GOT3 (cell line): ENCODE measurements at places on chromosomes 3 and 15.

GRCh38 chr3:181896605-181897004, 184.9 kb downstream of the SOX2 start:
- no peak for DNase-seq

- DNase-seq, result no peak
These were observed 290.1 kb downstream of the ZIC1 start for GRCh38 chr3:147699175-147699838.

GRCh38 chr15:61974118-61974517, 86.1 kb downstream of the VPS13C start:
- DNase-seq, result no peak

- no peak for DNase-seq
These were observed 20.4 kb downstream of the TMOD3 start for GRCh38 chr15:51849860-51850259.

GRCh38 chr3:74214286-74214685, 400.2 kb downstream of the CNTN3 start:
- DNase-seq, result no peak

- DNase-seq, result no peak
These were observed 800 bp downstream of the EPHA3 start for GRCh38 chr3:89108291-89108550.

DNA sequence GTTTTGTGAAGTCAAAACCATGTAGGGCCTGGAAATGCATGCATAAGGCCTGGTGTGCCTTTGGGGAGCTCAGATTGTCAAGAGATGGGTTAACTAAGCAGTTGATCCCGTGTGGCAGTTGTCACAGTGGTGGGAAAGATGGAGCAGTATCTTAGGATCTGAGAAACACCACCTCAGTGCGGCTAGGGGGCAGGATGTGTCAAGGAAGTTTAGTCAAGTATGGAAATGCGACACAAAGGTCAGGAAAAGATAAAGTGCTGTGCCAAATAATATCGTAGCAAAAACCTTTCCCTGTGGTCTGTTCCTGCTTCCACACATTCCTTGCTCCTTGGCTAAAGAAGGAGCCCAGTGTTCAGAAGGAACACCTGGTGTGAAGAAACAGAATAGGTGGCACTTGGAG, 396.4 kb downstream of the EDEM1 start:
- DNase-seq, result no peak

DNA sequence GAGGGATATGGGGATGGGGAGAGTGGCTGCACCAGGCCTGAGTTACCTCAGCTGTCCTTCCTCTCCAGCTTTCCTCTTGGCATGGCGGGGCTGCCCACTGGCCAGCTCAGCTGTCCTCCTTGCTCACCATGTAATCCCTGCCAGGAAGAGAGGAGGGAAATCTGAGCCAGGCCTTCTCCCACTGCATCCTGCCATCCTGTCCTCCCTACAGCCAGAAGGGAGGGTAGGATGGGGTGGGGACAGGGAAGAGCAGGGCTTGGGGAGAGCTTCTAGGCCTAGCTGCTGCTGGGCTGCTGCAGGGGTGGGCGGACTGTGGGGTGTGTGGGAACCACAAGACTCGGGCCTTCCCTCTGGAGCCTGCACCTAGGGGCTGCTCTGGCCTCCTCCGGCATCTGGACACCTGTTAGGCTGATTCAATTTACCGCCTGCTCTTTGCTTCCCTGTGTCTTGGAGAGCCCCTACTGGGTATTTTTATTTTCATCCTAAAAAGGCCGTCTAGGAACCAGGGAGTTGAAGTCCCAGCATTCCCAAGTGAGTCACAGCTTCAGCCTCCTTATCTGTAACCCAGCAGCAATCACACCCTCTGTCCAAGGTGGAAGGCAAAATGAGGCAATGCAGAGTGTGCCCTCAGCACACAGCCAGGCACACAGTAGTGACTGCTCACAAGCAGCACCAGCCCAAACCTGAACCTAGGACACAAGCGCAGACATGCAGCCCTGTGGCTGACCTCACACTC, 13.1 kb upstream of the KY start:
- DNase-seq, result no peak

GRCh38 chr15:71889385-71889784, 79.0 kb downstream of the NR2E3 start:
- no peak for DNase-seq

DNA sequence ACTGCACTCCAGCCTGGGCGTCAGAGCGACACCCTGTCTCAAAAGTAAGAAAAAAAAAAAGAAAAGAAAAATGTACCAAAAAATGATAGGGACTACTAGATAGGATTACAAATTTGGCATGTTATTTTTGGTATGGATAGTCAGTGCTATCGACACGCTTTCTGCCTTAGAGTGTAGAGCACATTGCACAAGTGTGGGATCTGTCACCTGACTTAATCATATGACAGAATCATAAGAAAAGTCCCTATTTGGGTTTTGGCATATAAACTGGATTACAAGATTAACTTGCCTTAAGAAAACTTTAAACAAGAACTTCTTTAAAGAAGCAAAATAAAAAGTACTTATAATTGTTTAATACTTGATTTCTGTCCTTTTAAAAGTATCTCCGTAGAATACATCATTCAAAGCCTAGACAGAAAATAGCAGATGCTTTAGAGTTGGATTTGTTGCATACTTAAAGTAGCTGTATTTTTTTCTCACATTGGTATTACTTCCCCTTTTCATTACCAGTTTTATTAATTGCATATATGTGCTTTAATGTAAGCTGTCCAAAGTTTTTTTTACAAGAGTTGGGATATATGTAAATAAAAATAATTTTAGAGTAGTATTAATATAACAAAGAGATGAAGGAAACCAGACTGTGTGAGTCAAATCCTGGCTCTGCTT, 7.8 kb downstream of the ATP6V1A start:
- no peak for DNase-seq

DNA sequence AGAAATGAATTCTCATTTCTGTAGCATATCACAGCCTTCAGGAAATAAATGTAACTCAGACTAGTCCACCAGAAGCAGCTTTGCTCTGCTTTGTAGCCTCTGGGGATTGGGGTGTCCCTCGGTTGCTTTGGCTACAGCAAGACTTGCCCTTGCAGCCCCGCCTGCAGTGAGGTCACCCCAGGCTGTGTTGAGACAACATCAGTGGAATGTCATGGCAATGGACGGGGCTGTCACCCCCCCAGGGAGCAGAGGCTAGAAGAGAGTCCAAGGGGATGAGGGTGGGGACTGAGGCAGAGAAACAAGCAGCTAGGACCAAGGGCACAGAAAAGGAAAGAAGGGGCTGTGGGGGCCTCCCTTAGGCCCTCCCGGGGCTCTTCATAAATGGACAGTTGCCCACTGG, 854 bp downstream of the CLEC3B start:
- DNase-seq, result peak; percentile 12

GRCh38 chr3:50442945-50443579, 60.4 kb downstream of the CACNA2D2 start:
- DNase-seq, result no peak

DNA sequence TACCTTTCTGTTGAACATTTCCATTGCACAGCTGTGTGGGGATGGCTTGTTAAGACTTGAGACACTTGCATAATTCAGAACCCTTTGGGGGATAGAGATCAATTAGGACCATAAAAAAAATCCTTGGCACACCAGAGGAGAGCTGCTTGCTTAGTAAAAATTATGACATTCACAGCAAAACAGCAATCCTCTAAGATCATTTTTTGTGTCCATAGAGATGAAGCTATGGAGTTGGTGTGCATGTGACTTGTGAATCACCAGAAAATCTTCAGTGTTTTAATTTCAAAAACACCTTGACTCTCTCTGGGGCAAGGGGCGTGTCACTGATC, 7.7 kb downstream of the COL8A1 start:
- no peak for DNase-seq

GRCh38 chr3:184455991-184456390, 76.1 kb downstream of the CHRD start:
- no peak for DNase-seq

GRCh38 chr3:48505146-48505545, 1.2 kb upstream of the SHISA5 start:
- DNase-seq, result no peak

- DNase-seq, result no peak
These were observed 1.2 kb downstream of the YEATS2 start for GRCh38 chr3:183698756-183699155.

DNA sequence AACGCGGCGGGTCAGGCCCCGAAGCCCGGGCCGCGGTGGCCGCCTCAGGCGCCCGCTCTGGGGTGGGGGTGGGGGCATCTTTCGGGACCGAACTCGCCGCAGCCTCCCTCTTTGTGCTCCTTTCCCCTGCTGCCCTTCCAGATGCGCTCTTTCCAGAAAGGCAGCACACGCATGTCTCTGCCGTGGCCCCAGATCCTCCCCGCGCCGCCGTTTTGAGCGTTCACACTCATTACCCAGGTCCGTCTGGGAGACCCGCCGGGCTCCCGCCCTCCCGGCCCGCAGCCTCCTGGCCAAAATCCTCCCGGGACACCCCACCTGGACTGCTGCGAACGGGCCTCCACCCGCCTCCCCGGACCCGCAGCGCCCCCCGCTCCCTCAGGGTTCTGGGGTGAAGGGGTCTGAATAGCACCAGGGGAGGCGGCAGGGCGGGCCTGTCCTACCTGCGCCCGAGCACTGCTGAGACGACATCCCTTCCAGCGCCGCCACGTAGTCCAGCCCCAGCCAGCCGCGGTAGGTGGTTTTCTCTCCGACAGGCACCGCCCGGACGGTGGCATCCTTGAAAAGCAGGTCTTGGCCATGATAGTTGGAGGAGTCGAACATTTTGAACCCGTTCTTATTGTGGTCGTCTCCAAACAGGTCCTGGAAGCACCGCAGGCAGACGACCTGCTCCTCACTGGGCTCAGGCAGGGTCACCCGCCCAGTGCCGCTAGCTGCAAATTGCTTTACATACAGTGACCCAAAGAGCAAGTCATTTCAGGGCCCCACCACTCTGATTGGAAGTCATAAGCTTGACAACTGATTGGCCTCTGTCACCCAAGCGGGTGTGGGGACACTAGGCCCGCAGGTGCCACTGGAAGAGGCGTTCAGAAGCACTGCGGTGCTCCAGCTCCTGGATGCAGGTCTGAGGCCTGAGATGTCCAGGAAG, 25.9 kb downstream of the MELTF start:
- DNase-seq, result no peak

DNA sequence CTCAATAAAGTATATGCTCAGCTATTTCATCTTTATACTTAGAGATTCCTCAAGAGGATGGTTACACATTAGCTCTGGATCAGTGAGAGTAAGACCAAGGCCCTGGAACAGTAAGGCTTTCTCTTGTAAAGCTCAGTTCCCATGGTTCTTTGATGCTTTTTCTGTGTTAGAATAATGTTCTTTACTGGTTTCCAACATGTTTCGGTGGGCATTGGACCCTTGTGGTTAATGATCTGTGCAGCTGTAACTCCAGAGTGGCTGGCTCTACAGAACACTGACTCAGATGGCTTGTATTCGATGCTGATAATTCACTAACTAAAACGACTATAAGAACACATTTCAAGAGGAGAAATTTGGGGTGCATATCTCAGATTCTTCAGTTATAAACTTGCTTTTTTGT, 114.7 kb downstream of the AKAP13 start:
- no peak for DNase-seq

DNA sequence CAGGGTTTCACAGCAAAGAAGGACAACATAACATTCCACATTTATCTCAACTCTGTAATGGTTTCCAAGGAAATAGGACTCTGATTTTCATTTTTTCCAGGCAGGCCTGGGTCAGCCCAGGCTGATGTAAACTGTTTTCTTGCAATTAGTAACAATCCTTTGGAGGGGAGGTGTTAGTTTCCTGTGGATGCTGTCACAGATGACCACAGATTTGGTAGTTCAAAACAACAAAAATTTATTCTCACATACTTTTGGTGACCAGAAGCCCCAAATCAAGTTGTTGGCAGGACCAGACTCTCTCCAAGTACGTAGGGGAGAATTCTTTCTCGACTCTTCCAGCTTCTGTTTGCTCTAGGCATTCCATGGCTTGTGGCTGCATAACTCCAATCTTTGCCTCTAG, 88.0 kb downstream of the EDEM1 start:
- no peak for DNase-seq

DNA sequence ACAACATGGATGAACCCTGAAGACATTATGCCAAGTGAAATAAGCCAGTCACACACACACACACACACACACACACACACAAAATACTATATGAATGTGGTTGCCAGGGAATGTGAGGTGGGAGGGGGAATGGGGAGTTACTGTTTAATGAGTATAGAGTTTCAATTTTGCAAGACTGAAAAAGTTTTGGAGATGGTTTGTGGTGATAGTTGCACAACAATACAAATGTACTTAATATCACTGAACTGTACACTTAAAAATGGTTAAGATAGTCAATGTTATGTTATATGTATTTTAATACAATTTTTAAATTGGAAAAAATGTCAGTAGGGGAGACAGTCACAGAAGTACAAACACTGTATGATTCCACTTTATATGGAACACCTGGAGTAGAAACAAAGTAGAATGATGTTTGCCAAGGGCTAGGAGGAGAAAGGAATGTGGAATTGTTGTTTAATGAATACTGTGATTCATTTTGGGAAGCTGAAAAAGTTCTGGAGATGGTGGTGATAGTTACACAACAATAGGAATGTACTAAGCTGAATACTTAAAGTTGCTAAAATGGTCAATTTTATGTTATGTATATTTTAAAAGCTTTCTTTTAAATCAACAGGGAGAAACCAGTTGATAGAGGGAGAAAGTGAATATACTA, 76.6 kb downstream of the RPL39L start:
- DNase-seq, result no peak

GRCh38 chr3:80543154-80543553, 775.4 kb upstream of the ROBO1 start:
- no peak for DNase-seq

DNA sequence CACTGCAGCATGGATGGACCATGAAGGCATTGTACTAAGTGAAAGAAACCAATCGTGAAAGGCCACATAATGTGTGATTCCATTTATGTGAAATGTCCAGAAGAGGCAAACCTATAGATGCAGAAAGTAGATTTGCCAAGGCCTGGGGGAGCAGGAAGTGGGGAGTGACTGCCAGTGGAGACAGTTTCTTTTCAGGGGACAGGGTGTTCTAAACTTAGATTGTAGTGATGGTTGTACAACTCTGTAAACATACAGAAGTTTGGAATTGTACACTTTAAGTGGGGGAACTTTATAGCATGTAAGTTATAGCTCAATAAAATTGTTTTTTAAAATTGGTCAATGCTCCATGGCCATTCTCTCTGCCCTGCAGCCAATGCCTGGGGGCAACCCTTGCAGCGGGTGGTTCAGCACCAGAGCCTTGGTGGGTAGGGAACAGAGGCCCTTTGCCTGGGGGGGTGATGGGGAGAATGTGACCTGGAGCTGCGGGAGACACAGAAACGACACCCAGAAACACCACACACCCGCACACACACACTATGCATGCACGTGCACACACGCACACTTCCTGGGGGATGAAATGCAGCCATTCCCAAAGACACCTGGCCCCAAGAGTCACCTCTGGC, 43.1 kb downstream of the DNAJB8 start:
- no peak for DNase-seq
